ENCODE measurements at places on chromosomes 12 and 14.

DNA sequence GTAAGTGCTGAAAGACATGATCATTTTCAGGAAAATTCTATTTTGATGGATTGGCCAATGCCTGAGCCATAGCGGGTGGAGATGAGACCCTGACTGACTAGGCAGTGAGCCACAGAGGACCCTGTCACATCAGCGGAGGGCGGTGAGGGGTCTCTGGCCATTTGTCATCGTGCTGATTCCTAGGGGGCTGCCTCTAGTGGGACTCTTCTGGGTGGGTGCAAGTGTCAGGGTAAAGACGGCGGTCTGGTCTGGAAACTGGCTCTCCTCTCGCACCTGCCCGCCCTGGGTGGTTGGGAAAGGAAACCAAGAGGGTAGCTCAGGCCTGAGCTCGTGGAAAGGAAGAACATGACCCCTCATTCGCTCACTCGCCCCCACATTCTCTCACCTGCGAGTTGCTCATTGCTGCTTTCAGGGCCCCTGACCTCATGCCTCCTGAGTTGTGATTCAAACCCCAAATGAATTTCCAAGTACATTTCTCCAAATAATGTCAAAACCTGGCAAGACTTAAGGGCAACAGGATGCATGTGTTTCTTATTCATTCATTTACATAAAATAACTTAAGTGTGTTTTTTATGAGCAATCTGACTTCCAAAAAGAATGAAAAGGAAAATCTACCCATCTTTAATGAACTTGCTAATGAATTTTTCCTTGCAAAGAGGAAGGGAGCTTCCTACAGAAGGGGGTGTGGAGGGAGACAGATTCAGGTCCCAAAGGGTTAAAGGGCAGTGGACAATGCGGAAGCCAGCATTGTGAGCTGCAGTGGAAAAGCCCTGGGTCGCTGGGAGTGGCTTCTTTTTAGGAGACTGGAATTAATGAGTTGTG lies 12.8 kb downstream of the MEG3 start:
- no peak for DNase-seq

DNA sequence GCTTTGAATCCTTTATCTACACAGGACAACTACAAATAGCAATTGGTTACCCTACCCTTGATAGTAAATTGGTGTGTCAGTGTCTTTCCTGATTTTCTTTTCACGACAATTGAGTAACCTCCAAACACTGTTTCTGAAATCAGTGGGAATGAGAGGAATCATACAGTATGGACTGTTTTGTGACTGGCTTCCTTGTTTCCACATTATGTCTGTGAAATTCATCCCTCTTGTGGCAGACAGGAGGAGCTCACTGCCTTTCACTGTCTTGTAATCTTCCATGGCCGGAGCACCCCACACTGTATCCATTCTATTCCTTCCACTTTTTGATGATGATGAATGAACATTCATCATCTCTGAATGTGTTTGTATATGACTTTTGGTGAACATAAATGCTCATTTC lies 164.0 kb upstream of the PZP start:
- no peak for DNase-seq

DNA sequence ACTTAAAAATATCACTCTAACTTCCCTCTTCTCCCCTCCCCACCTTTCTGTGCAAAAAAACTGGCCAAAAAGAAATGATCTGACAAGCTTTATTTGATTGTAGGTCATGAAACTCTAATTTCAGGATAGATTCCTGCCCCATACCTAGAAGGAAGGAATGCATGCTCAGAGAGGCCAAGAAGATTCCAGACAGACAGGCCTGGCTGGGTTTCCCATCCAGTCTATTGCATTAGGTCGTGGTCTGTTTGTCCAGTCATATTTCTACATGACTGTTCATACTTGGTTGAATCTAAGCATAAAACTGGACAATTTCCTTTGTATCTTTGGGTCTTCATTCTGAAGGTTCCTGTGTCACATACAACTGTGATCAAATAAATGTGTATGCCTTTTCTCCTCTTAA lies 20.0 kb upstream of the SLC15A5 start:
- DNase-seq: no peak

GRCh38 chr12:91100906-91101305 lies 10.4 kb downstream of the LUM start:
- no peak for DNase-seq

- DNase-seq: no peak
Measured at GRCh38 chr12:12722435-12723148, 5.4 kb downstream of the CDKN1B start.

DNA sequence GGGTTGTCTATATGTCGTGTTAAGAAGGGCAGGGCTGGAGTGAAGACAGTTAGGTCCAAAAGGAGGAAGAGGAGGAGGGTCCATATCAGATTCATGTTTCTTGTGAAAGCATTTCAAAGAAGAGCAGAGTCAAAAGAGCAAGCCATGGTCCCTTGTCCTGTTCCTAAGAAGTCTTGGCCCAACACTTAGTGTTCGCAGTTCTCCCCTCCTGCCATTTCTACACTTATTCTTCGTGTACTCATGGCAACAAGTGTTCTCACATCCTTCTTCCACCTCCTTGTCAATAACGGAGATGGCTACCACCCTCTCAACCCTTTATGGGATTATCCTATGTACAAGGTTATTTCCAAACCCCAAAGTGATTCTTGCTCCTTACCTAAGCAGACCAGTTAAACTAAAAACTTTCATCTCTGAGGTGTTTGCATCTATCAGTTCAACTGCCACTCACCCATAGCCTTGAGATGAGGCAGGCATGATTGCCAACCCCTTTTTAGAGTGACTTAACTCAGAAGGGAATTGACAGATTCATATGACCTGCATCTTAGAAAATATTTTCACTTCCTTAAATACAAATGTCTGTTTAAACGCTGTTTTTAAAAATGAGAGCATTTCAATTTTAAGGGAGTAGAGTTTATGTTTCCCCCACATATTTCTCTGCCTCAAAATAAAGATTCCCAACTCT lies 19.8 kb upstream of the RNASE2 start:
- no peak for DNase-seq

- DNase-seq: no peak
Measured at GRCh38 chr12:13454991-13455777, 258.7 kb downstream of the EMP1 start.

- DNase-seq: no peak
Measured at GRCh38 chr12:34291001-34291400, 268.7 kb downstream of the ALG10 start.

GRCh38 chr12:48994224-48995085 lies 4.7 kb downstream of the DDN start:
- DNase-seq: no peak

DNA sequence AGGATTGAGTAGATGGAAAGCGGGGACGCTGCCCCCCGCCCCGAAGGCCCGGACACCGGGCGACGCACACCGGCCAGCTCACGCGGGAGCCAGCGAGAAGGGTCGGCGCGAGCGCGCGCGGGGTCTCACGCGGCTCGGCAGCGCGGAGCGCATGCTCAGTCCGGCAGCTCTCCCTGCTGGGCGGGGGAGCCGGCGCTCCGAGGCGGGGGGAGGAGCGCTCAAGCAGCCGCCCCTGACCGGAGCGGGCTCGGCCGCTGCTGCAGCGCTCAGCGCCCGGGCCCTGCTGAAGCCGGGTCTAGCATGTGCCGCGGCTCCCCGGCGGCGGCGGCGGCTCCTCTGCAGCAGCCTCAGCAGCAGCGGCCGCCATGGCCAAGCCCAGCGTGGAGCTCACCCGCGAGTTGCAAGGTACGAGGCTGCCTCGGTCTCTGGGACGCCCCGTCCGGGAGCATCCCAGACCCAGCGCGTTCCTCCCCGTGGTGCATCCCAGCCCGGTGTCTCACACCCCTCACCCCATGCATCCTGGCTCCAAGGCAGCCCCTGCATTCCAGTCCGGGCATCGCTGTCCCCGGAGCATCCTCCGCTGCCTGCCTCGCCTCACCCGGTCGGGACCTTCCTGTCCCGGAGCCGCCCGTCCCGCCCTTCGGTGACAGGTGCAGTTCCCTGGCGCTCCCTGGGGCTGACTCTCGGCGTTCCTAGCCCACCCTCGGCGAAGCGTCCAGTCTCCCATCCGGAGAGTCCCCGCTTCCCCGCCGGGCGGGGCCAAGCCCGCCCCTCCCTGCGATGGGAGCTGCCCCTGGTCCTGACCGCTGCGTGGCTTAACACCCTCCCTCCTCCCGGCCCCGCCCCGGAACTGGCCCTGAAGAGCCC lies at the start of gene CARMIL3:
TSS of gene CARMIL3 (plus strand) at position 221 of the 867 bp plus-strand sequence. CDS start at position 366, 145 bp downstream.
- DNase-seq: peak; percentile 23

GRCh38 chr14:92425101-92425500 lies 88.5 kb upstream of the RIN3 start:
- DNase-seq: no peak

- no peak for DNase-seq
Measured at GRCh38 chr14:56087671-56088471, 30.3 kb upstream of the PELI2 start.

All from stimulated activated CD8-positive, alpha-beta memory T cell treated with anti-CD3 and anti-CD28 coated beads, Interleukin-7, amount 100 ng/mL, for 1 hour (primary cell).